ENCODE measurements at places on chromosomes 13 and 19.
A peak's percentile ranks its signal among the peaks of the same experiment; 100 is the strongest.

DNA sequence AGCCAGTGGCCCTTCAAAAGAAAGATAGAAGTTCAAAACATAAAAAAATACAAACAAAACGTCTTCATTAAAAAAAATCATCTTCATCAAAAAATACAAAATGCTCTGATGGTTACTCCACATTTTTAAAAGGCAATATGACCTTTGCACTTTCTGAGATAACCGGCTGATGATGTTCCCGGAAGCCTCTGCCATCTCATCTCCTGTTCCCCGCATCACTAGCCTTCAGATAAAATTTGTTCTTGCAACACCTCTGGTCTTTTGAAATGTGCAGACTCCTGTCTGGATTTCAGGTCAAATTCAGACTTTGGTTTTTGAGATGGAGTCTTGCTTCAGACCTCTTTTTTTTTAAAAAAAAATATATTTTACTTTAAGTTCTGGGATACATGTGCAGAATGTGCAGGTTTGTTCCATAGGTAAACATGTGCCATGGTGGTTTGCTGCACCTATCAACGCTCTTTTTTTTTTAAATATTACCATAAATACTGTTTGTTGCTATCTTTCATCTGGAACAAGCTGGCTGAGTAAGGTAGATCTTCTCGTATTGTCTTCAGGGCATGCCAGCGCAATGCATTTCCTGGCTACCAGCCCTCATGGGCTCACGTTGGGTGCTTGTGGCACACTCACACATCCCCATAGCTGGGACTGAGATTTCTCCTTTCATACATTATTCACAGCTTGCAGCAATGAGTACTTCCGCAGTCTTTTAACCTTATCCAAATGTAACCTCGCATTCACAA, 418.9 kb upstream of the ARGLU1 start:
- no peak for DNase-seq

DNA sequence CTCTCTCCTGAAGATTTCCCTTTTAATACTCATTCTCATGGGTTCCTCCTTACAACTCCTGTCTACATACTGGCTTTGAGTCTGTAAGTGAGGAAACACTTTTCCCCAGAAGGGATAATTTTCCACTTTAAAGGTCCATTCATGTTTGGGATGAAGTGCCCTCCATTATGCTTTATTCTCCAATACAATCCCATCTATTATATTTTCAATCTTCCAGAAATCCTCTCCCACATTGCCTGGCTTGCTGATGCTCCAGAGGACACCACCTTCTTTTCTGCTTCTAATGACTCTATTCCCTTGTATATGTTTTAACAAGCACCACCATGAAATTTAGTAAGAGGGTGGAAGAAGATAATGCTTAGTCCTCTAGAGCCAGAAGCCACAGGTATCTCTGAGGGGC, 92.7 kb upstream of the NBEA start:
- DNase-seq, result no peak

GRCh38 chr13:79692846-79693245, 211.9 kb downstream of the NDFIP2 start:
- no peak for DNase-seq

DNA sequence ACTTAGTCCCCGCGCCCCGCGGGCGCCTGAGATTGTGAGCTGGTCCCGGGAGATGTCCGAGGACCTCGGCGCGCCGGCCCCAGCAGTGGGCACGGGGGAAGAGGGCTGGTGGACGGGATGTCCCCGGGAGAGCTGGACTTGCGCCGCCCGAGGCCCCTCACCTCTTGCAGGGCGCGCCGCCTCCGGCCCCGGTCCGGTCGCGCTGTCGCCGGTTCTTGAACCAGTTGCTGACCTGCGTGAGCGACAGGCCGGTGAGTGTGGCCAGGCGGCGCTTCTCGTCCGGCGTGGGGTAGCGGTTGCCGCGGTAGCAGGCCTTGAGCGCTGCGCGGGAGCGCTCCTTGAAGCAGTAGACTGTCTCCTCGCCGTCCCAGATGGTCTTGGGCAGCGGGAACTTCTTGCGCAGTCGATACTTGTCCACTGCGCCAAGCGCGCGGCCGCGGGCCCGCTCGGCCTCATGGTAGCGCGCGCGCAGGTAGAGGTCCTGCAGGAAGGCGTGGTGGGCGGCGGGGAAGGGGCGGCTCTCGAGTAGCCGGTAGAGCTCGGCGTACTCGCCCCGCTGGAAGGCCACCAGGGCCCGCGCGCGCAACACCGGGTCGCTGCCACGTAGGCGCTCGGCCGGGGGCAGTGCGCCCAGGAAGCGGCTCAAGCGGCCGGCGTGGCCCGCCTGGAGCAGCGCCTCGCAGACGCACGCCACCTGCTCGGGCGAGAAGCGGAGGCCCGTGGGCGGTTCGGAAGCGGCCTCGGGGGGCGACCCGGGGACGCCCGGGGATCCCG, 984 bp downstream of the SIX5 start:
- DNase-seq, result no peak

GRCh38 chr19:1619094-1619439, 13.8 kb upstream of the UQCR11 start:
- DNase-seq, result no peak

DNA sequence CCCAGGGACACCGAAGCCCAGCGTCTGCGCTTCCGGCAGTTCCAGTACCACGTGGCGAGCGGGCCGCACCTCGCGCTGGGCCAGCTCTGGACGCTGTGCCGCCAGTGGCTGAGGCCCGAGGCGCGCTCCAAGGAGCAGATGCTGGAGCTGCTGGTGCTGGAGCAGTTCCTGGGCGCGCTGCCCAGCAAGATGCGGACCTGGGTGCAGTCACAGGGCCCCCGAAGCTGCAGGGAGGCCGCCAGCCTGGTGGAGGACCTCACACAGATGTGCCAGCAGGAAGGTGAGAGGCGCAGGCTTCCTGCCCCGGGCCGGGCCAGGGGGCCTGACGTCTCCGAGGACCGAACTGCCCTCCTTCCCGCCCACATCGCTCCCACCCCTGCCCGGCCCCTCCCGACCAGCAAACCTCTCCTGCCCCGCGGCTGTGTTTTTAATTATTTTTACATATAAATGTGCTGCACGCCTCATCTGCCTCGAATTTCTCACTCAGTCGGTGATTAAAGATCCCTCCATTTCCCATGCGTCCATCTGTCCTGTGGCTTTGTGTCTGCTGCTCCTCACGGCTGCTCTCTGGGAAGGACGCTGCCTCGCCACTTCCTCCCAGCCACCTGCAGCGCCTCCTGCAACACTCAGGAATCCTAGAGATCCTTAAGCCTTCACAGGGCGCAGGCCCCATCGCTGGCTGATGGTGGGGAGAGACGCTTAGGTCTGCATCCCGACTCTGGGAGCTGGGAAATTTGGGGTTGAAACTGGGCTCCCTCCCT, 4.3 kb downstream of the ZSCAN1 start:
- DNase-seq, result peak; percentile 43

DNA sequence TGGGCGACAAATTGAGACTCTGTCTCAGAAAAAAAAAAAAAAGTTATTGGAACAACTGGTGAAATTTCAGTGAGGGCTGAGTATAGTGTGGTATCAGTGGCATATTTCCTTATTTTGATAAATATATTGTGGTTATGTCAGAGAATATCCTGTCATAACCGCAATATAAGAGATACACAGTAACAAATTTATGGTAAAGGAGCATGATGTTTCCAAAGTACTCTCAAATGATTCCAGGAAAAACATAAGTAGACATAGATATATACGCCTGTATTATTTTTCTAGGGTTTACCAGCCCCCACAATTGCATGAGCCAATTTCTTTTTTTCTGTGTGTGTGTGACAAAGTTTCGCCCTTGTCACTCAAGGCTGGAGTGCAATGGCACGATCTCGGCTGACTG, 5.7 kb upstream of the C5AR1 start:
- no peak for DNase-seq

DNA sequence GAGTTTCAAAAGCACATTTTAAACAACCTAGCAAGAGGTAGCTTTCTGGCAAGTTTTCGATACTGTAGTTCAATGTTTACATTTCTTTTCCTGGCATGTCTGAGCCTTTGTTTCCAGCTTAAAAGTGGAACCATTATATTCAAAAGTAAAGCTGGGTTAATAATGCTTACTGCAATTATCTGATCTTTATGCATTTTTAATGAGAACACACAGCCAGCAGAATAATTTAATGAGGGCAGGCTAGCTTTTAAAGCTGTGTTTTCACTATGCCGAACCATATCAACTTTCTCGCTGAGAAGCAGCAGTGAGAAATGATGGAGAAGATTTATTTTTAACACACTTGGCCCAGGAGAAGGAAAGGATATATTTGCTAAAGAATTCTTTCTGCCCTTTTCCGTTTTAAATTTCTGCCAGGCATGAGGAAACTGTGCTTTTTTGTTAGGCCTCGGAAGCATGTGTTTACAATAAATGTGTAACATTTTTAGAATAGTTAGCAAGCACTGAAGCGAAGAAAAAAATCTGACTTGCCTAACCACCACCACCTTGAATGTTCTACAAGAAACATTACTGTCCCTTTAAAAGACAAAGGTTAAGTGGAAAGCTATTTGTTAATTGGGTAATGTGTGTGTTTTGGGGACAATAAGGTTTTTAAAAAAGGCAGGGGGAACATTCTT, 1.0 kb downstream of the MBNL2 start:
- no peak for DNase-seq

DNA sequence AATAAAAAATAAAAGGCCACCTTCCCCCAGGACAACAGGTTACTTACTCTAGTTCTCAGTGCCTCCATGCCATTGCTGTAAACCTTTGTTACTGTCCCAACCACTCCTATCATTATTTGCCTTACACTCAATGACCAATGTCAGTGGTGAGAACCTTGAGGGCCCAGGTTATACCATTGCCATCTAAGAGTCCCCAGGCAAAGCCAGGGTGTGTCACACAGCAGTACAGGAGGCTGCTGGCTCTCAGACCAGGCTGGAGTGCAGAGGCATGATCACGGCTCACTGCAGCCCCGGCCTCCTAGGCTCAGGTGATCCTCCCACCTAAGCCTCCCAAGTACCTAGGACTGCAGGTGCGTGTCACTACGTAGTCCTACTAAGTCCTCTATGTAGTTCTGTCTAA, 6.1 kb downstream of the ELAVL1 start:
- no peak for DNase-seq

GRCh38 chr19:54206030-54206830, 5.6 kb downstream of the RPS9 start:
- DNase-seq, result no peak

GRCh38 chr13:106337096-106337850, 198.2 kb downstream of the EFNB2 start:
- no peak for DNase-seq

- no peak for DNase-seq
Measured at GRCh38 chr13:96161141-96161540, 71.2 kb downstream of the HS6ST3 start.

DNA sequence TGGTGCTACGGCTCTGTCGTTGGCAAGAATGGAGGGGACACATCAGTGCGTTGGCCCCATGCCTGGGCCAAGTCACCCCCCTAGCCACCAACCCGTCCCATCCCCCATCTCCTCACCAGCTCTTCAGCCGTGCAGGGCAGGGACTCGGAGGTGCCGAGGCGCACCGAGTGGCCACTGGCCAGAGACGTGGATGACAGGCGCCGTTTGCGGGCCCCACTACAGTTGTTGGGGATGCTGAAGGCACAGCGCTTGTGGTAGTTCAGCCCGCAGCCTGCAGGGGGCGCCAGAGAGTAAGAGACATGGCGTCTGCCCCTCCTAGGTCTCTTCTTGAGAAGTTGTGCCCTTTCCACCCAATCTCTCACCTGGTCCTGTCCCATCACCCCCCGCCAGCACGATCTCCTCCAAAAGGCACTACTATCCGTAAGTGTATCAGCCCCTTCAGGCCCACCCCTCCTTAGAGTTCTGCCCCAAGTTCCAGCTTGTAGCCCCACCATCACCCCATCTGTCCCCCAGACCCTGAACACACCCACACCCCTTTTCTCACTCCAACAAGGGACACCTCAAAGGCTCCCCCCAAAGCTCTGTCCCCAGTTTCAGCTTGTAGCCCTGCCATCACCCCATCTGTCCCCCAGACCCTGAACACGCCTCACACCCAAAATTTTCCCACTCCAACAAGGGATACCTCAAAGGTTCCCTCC, 12.4 kb downstream of the PRKD2 start:
- DNase-seq, result no peak

DNA sequence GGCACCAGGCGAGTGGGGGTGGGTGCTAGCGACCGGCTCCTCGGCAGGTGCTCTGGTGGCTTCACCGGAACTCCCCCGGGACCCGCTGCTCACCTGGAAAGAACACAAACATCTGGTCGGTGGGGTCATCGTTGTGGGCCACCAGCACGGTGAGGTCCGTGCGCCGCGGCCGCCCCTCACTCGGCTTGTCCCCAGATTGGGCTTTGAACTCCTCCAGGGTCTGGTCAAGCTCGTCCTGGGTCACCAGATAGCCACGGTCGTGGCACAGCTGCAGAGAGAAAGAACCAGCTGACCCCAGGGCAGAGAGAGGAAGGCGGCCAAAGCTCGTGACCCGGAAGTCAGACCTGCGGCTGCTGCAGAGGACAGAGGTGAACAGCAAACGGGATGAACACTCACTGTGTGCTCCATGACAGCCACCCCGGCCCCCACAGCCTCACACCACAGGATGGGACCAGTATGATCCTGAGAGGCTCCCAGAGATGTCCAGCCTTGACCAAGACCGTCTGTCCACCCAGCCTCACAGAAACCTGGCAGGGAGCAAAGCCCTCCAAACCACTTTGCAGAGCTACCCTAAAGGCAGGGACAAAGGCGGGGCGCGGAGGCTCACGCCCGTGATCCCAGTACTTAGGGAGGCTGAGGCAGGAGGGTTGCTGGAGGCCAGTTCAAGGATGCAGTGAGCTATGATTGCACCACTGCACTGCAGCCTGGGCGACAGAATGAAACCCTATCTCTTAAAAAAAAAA, 1.2 kb downstream of the POLR2E start:
- DNase-seq, result no peak

GRCh38 chr19:958967-959855, 24.9 kb upstream of the WDR18 start:
- DNase-seq, result no peak

DNA sequence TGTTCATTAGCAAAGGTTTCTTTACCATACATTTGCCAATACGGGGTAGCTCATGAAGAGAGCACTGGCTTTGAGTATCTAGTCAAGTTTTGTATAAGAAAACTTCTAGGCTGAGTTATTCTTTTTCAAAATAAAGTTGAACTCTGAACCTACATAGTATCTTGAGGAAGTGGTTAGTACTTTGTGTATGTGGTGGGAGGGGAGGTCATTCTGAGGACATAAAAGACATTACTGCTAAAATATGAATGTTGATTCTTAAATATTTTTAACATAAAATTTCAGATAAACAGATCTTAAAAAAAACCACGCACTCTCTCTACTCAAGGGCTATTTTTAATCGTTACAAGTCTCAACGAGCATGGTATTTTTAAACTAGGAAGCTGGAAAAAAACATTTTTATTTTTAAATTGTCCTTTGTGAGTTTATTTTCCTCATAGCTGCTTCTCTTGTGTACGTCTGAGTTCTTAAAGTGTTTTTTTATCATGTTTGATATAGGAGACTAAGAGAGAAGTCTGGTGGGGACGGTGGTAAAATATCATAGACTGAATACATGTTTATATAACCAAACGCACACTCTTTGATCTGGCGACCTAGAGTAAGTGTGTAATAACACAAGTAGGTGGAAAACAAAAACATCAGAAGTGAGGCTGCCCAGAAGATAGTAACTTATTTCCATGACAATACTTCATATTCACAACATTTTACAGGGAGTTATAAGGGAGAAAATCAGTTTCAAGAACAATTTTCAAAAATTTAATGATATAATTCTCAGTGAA, 118.0 kb upstream of the POSTN start:
- DNase-seq, result no peak

- DNase-seq, result no peak
Measured at GRCh38 chr19:52691215-52691610, 43.6 kb downstream of the ZNF611 start.

- DNase-seq, result no peak
Measured at GRCh38 chr19:50820549-50821247, 2.9 kb downstream of the KLK1 start.

- DNase-seq, result no peak
Measured at GRCh38 chr13:24233351-24233901, 72.9 kb downstream of the SPATA13 start.

Data from globus pallidus (tissue), 1 donor.